Activated CD4-positive, CD25-positive, alpha-beta regulatory T cell treated with anti-CD3 and anti-CD28 coated beads, Interleukin-2, amount 50 U/mL, for 72 hours (primary cell): ENCODE measurements at places on chromosomes 7 and 10.

- DNase-seq, result no peak
Observed at GRCh38 chr10:59820471-59820870, 67.2 kb upstream of the MRLN start.

GRCh38 chr7:66430164-66430545 is 198.5 kb upstream of the KCTD7 start:
- DNase-seq, result no peak

DNA sequence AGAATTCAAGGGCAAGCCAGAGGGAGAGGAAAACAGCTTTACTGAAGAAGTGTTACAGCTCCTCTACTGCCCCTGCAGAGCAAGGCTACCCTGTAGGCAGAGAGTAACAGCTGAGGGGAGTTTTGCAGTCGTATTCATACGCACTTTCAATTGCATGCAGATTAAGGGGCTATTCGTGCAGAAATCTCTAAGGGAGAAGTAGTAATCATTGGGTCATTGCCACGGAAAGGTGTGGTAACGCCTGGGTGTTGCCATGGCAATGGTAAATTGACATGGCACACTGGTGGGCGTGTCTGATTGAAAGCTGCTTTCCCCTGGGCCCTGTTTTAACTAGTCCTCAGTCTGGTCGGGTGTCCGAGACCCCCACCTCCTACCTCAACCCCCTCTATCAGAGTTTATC is 227.2 kb downstream of the NSUN6 start:
- no peak for DNase-seq

GRCh38 chr7:90955641-90956207 is 308.5 kb upstream of the FZD1 start:
- no peak for DNase-seq

DNA sequence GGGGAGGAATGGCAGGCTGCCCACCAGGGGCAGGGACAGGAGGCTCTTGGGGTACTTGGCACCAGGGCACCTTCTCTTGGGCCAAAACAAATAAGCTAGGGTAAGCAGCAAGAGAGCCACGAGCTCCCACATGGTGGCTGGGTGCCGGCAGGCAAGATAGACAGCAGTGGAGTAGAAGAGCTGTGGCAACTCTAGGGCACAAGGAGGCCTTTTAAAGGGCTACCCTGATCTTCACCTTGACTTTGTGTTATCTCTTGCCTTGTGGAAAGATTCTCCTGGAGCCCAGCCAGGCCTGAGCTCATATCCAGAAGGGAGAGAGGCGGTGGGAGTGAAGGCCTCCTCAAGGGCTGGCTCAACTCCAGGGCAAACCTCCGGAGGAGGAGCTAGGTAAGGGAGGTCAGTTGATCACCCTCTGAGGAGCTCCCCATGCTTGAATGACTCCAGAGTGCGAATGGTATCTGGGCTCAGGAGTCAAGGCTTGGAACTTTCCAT is at the start of gene CYP17A1:
Gene CYP17A1 (minus strand): TSS at position 184 of the 492 bp plus-strand sequence. CDS start 52 bp downstream, at position 132.
- DNase-seq, result no peak

- DNase-seq, result no peak
Observed at GRCh38 chr7:29878081-29878688, 71.9 kb downstream of the WIPF3 start.

DNA sequence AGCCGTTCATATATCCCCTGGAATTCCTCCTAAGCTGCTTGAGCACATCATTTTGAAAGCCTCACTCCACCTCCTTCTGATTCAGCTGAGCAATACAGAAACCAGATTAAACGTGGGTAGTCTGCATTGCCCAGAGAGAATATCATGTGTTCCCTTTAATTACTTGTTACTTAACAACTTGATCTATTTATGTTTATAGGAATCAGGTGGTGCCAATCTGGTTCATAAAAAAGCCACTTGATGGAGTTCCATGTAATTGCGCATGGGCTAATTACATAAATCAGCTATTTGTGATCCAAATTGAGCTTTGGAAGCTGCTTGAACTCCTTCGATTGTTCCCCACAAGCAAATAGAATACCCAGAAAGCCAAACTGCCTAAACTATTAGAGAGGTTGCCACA is 114.7 kb upstream of the ADCY1 start:
- no peak for DNase-seq

- no peak for DNase-seq
Observed at GRCh38 chr10:33487014-33487776, 152.7 kb upstream of the NRP1 start.

DNA sequence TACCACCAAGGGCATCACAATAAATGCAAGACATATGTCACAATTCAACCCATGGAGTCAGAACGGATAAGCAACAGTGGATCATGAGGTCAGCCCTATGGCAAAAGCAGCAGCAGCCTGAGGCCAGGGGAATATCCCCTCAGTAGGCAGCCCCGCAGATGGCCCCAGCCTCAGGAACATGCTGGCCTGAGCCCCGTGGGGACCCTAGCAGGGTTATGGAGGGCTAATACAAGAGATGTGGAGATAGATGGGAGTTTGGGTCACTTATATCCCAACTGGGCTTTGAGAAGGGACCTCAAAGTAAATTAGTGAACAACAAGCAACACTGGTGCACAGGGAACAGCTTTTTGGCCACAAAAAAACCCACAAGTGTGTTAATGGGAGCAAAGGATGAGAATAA is 9.1 kb downstream of the TMEM72 start:
- DNase-seq, result no peak

- no peak for DNase-seq
Observed at GRCh38 chr10:43383204-43383971, 12.0 kb downstream of the FXYD4 start.

GRCh38 chr7:19404912-19405329 is 259.7 kb upstream of the FERD3L start:
- DNase-seq, result no peak

GRCh38 chr10:31675726-31676125 is 252.9 kb downstream of the ARHGAP12 start:
- no peak for DNase-seq

DNA sequence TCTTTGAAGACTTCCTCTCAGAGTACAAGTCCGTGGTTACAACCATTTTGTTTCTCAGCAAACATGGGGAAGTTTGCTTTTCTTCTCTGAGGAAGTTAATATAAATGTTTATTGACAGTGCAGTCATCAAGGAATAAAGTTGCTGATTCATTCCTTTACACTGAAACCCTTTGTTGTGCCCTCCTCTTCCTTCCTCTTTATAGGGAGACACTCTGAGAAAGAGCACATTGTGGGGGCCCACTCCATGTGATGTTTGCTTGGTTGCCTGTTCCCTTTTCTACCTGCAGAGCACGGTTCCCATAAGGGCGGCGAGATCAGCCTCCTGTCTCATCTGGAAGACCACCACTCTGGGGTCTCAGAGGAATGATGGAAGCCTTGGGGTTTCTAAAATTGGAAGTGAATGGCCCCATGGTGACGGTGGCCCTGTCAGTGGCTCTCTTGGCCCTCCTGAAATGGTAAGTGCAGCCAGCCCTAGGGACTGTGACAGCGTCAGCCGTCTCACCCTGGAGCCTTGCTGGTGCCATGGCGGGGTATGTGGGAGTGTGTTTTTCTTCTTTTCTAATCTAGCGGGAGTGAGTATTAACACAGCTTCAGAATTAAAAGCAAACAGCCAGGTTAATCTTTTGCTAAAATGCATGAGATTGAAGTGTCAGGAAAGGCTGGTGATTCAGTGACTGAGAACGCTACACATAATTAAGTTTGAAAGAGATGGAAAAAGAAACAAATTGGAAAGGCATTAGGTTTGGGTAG is at the start of gene TBXAS1:
Gene TBXAS1 (plus strand): TSS at position 240 of the 750 bp plus-strand sequence. CDS start 127 bp downstream, at position 367.
- no peak for DNase-seq

DNA sequence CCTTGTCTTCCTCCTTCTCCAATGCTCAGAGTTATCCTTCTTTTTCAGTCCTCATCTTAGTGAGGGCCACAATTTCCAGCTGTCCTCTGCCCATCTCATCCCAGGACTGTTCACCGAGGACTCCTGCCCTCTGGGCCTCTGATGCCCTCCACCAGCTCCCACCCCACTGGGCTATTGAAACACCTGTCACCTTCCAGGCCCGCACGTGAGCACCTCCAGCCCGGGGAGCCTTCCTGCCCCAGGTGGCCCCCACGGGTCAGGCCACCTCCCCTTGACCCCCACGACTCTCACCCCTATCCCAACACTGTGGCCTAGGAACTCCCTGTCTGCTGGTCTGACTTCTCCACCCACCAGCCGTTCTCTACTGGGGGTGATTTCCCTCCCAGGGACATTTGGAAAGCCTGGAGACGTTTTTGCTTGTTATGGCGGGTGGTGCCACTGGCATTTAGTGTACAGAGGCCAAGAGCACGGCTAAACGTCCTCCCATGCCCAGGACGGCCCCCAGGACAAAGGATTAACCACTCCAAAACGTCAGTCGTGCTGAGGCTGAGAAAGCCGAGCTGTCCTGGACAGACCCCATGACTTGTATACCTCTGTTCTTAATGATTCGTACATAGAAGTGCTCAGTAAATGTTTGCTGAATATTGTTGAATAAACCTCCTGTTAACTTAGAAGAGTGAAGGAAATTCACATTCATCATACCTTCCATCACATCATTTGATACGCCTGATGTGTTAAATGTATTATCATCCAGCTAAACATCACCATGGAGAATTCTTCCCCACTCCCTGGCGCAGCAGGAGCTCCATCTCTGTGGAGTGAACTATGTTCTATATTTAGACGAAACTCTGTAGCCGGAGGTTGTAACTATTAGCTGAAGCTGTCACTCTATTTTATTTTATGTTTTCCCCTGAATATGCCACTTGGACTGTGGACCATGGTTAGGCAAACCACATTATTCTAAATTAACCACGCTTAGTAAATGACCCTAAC is 270.1 kb upstream of the SHH start:
- no peak for DNase-seq

DNA sequence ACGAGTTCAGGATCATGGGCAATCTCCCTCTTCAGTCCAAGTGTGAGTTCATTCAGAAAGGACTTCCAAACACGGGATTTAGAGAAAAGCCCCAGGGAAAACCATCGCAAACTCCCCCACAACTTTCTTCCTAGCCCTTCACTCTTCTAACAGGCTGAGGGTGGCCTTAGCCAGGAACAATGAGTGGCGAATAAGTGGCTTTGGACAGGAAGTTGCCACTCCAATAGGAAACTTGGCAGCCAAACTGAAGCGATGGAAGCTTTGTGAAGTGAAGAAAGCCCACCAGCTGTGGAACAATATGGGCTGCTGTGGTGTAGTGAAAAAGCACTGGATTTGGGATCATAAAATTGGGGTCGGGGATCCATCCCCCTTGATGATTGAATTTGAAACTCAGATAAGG is 193.2 kb downstream of the TEX36 start:
- no peak for DNase-seq

DNA sequence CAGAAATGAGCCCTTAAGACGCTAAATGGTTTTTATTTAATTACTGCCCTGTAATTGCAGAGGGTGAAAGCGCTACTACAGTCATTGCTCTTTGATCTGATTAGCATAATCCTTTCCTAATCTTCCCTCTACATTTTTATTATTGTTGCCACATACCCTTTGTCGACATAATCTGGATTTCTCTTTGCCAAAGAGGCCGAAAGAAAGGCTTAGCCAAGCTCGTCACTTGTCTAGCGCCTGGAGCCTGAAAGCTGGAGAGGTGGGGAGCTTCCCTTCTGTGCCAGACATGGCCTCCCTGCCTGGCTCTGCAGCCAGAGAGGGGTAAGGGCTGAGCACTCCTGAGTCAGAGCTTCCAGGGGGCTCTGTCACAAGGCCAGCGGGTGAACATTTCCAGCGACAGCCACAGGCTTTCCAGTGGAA is 145.9 kb downstream of the PRKAG2 start:
- no peak for DNase-seq

GRCh38 chr10:80454513-80455460 is 677 bp downstream of the TSPAN14 start:
- peak; percentile 69 for DNase-seq

GRCh38 chr7:33050535-33051318 is 11.8 kb downstream of the NT5C3A start:
- DNase-seq, result no peak

DNA sequence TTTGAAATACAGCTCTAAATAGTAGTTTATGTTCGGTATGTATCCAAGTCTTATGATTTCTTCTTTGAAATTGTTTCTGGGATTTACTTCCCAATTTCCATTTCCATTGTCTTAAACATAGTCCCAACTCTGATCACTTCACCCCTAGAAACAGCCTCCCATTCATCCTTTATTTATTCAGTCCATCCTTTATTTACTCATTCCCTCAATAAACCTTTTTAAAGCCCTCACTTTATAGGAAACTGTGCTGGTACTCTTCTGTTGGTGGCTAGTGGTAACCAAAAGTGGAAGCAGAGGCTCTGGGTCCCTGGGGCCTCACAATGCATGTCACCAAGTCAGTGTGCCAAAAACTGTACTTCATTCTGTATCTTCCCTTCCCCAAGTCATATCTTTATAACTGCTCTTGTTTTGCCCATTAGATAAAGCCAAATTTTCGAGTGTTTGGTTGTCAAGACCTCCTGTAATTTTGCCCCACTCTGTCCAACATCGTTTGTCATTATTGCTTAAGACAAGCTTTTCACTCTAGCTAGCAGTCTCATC is 3.9 kb upstream of the EPC1 start:
- DNase-seq, result no peak

DNA sequence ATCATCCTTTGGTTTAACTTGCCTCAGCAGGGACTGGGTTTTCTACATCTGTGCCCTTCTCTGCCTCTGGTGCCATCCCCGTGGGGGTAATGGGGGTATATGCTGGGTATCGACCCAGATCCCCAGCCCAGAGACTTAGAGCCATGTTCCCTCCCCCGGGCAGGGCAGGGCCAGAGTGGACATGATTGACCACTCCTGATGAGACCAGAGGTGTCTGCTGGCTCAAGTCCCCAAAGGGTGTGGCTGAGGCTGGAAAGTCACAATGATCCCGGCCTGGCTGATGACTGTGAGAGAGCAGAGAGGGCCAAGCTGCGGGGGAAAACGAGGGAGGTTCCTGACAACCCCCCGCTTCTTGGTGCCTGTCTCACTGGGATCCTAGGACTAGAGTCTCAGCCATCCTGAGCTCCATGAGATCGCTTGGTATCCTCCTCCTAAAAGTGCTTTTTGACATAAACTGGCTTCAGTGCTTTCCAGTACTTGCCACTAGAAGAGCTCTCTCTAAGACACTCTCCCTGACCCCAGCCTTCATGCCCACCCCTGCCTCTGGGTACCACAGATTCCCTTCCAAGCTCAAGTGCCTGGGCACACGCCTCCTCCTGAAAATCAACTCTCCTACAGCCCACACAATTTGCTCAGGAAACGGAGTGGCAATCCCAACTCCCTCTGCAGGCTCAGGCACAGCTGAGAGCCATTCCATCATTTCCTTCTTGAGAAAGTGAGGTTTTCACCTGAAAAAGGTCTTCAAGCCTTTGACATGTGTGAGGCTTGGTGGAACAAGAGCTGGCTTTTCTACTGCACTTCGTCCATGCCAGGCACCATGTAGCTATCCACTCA is 33.9 kb downstream of the DRGX start:
- no peak for DNase-seq

GRCh38 chr7:43868681-43869005 is 674 bp downstream of the MRPS24 start:
- no peak for DNase-seq

DNA sequence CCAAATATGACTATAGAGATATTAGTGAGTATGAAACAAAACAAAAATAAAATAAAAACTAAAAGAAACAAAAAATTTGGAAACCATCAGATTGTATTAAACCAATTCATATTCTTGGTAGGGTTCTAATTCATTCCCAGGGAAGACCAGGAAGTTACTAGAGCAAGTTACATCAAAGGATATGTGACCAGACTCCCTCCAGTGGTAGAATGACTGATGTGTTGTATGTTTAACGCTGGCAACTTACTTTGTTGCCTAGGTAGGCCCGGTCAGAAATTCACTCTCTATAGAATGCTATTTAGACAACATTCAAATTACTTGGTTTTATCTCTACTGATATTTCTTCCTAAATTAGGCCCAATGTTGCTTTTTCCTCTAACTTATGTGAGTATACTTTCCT is 5.2 kb downstream of the PHYHIPL start:
- no peak for DNase-seq
